ENCODE measurements at places on chromosomes 12 and 14. TPM values are rescaled to one million over a fixed set of nuclear protein-coding genes. Genes with fewer than 3 reads are reported as not detected.

- DNase-seq = no peak
- H3K36me3 ChIP-seq = no peaks in the 10 kb centered on the region
- H3K27me3 ChIP-seq = no peaks in the 10 kb centered on the region
- H3K4me3 ChIP-seq = no peak overlapping the region
- H3K27ac ChIP-seq = no peak overlapping the region
- H3K4me1 ChIP-seq = no peaks in the 10 kb centered on the region
These were observed 59.6 kb downstream of the CACNA1C start for GRCh38 chr12:2112401-2112800.

ACACB gene
- 12.9 TPM for total RNA-seq

DNA sequence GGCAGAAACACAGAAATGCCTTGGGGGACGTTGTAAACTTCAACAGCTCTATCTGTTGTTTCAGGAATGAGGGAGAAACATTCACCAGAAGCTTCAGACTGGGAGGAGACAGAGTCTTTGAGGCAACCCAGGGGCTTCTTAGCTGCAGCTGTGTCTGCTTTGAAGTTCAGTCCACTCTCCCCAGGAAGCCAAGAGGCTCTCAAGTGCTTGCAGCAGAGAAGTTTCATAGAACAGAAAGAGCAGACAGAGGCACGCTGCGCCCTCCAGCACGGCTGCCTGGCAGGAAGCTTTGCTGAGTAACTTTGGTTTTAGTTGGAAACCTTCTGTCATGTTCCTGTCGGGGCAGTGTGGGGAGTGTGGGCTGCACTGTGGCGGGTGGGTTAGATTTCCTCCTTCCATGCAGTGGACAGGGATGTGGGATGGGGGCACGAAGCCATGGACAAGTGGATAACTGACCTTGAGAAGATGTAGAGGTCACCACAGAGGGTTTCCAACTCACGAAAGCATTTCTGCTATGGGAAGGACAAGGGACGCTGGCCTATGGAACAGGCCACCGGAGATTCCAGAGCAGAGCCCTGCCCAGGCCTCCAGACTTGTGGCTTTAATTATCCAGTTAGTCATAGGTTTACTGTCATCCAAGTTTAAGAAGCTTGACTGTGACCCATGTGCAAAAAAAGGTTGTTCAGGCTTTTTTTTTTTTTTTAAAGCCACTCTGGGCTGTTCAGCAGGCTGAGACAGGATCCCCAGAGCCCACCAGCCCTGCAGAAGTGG, 107.7 kb downstream of the ARF6 start:
- H3K4me3 ChIP-seq = peak overlapping the region; percentile 55
- H3K4me1 ChIP-seq = peaks cover 43% of the 10 kb centered on the region
- H3K36me3 ChIP-seq = peaks cover 4% of the 10 kb centered on the region
- no peaks in the 10 kb centered on the region for H3K27me3 ChIP-seq

DNA sequence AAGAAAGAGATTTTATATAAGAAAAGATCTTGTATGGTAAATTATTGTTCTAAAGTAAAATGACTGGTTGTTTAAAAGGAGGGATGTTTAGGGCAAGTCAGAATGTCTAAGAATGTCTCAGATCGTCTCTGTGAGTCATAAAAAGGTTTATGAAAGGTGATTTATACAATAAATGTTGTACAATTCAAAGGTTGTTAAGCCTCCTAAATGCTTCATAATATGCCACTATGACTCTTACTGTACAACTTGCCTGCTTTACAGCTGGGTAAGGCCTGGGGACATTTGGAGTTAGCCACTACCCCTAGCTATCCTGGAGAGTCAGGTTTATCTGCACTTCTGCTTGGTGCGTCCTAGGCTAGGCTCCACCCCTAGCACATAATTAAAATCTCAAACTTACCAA, 927.4 kb downstream of the FSCB start:
- no peaks in the 10 kb centered on the region for H3K36me3 ChIP-seq
- H3K27ac ChIP-seq = no peak overlapping the region
- H3K4me3 ChIP-seq = no peak overlapping the region
- no peaks in the 10 kb centered on the region for H3K27me3 ChIP-seq
- DNase-seq = no peak

DNA sequence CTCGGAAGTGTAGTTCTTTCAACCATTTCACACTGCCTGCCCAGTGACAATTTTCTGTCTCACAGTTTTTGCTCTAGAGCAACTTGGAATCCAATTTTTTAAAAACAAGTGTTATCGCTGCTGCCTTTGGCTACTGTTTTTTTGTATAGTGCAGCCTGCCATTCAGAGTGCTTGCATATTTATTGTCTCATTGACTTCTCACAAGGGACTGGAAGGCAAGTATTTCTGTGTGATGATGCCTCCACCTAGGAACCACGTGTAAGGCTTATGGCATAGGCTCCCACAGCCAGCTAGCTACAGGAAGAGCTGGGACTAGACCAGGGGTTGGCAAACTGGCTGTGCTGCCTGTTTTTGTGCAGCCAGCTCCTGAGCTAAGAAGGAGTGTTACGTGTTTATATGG, 903 bp downstream of the PARPBP start:
- peaks cover 41% of the 10 kb centered on the region for H3K4me1 ChIP-seq
- peaks cover 38% of the 10 kb centered on the region for H3K36me3 ChIP-seq
- H3K4me3 ChIP-seq = peak overlapping the region; percentile 89
- H3K27ac ChIP-seq = peak overlapping the region; percentile 77

DNA sequence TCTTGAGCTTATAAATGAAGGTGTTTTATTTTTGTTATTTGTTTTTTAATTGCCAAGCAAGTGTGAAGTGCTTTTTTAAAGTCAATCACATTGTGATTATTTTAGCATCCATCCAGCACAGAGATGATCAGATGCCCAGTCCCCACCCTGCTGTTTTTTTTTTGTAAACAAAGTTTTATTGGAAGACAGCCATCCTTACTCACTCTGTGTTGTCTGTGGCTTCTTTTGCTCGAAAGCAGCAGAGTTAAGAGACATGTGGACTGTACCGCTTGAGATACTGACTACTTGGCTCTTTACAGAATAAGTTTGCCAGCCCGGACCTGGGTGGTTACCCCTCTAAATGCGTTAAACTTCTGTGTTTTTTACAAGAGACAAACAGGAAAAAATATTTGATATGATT, 30.9 kb upstream of the AMN start:
- no peaks in the 10 kb centered on the region for H3K27me3 ChIP-seq
- peaks cover 8% of the 10 kb centered on the region for H3K4me1 ChIP-seq
- no peak overlapping the region for H3K27ac ChIP-seq
- H3K36me3 ChIP-seq = peaks cover 80% of the 10 kb centered on the region

GRCh38 chr12:24113701-24114100, 164.2 kb upstream of the SOX5 start:
- H3K4me3 ChIP-seq = no peak overlapping the region
- H3K36me3 ChIP-seq = no peaks in the 10 kb centered on the region
- H3K27ac ChIP-seq = no peak overlapping the region
- H3K27me3 ChIP-seq = no peaks in the 10 kb centered on the region

ARPC3 gene
- total RNA-seq = 312 TPM

DNA sequence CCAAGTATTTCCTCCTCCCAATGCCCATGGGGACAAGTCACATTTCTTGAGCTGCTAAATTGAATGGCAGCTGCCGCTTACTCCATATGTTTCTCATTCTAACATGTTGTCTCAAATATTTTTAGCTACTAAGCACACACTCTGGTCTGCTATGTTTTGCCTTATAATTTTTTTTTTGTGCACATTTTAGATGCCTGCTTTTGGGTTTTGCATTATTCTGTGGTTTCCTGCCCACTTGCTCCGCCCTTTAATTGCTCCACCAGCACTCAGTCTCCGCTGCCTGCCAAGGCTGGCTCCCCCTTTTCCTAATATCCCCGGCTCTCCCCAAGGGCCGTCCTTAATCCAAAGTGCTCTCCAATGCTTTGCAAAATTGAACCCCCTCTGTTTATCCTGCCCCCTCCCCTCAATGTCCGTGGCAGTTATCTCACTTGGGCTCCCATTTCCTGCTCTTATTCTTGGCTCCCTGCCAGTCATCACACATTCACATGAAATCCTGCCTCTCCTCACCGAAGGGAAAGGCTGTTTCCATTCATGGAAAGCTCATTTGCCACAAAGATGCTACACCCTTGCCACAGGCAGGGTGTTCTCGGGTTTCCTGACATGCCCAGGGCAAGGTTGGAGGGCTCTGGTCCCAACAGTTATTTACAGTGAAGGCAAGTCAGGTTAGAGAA, 79.4 kb downstream of the C12orf75 start:
- DNase-seq = no peak
- peaks cover 15% of the 10 kb centered on the region for H3K4me1 ChIP-seq
- peaks cover 8% of the 10 kb centered on the region for H3K36me3 ChIP-seq
- no peak overlapping the region for H3K4me3 ChIP-seq

PLA2G1B gene
- not detected for total RNA-seq

- H3K27ac ChIP-seq = no peak overlapping the region
- H3K4me1 ChIP-seq = peaks cover 61% of the 10 kb centered on the region
- no peaks in the 10 kb centered on the region for H3K27me3 ChIP-seq
- H3K4me3 ChIP-seq = peak overlapping the region; percentile 19
- peaks cover 60% of the 10 kb centered on the region for H3K36me3 ChIP-seq
These were observed 91.8 kb upstream of the KCNA1 start for GRCh38 chr12:4817880-4818279.

GRCh38 chr12:101891462-101891971, 14.1 kb downstream of the DRAM1 start:
- no peak overlapping the region for H3K4me3 ChIP-seq
- no peaks in the 10 kb centered on the region for H3K27me3 ChIP-seq
- H3K4me1 ChIP-seq = peaks cover 1% of the 10 kb centered on the region
- H3K27ac ChIP-seq = no peak overlapping the region

DNA sequence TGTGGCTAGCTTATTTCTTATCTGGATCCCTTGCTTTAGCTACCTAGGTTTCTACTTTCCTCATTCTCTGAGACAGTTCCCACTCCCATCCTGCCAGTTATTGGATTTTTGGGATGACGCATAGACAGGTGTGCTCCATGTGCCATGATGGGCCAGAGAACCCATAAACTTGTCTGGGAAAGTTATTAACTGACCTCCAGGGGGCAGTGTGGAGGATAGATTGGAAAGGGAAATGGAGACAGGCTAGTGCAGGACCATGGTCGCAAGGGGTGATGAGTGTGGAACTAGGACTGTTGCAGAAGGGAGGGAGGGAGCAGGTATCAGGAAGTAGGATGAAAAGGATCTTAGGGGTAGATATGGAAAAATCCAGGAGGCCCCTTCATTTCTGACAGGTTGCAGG, 80.3 kb downstream of the ESRRB start:
- no peak for DNase-seq
- peaks cover 8% of the 10 kb centered on the region for H3K27me3 ChIP-seq
- H3K36me3 ChIP-seq = no peaks in the 10 kb centered on the region
- H3K4me1 ChIP-seq = no peaks in the 10 kb centered on the region
- H3K4me3 ChIP-seq = no peak overlapping the region

POU6F1 gene
- 5.5 TPM for total RNA-seq

DNA sequence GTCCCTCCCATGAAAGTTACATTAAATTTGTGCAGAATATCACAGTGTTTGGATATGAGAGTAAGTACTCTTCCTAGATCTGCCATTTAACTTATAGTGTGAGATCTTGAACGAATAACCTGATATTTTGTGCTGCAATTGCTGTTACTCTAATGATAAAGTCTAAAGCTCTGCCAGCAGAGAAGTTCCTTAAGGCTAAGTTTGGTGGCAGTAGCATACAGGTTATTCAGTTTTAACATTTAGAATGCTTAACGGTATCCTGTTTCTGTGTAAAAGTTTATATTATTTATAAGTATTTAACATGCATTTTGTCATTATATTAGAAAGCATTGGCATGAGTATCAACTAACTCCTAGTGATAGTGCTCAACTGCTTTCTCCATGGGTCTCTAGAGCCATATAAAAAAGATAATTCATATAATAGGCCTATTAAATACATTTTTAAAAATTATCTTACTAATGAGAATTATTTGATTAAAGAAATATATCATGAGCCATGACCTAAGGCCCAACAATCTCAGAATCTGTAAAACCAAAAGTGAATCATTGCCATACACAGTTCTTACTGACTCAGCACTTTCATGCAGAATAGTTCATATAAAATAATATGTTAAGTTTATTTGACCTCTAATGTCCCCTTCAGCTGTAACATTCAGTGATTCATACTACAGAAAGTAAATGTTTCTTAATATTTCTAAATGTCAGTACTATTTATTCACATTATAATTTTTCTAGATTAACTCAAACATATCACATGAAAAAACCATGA, 1058.6 kb downstream of the TRHDE start:
- no peak overlapping the region for H3K4me3 ChIP-seq
- no peak overlapping the region for H3K27ac ChIP-seq
- no peaks in the 10 kb centered on the region for H3K4me1 ChIP-seq
- no peak for DNase-seq
- no peaks in the 10 kb centered on the region for H3K36me3 ChIP-seq

DNA sequence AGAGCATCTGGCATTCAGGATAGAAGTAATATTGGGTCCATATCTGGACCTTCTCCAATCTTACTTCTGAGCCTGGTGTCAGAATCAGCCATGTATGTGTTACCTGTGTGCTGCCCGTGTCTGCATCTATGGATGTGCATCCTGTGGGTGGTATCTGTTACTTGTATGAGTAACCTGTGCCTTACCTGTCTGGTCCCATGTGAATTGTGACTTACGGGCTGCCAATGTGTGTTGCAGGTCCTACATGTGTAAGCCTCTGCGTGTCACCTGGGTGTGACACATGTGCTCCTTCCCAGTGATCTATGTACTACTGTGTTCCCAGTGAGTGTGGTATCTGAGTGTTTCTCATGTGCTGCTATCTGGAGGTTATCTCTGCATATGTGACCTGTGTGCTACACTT, 208.4 kb downstream of the ADGRD1 start:
- no peaks in the 10 kb centered on the region for H3K27me3 ChIP-seq
- no peaks in the 10 kb centered on the region for H3K36me3 ChIP-seq
- H3K4me3 ChIP-seq = no peak overlapping the region

COA8 gene
- total RNA-seq = 33.5 TPM

DNA sequence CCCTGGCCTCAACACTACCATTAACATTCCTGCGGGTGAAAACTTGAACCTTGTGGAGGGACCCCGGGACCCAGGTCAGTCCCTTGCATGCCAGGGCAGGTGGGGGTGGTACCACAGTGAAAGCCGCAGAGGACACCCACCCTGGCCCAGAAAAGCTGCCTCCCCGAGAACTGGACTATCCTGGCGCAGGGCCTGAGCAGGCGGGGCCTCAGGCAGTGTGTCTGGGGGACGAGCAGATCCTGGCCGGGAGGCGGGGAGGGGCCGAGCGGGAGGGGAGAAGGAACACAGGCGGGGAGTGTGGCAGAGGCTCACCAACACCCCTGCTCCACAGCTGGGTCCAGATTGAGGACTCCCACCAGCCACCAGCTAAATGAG, 10.0 kb downstream of the AHNAK2 start:
- no peak overlapping the region for H3K27ac ChIP-seq
- peaks cover 5% of the 10 kb centered on the region for H3K27me3 ChIP-seq
- no peaks in the 10 kb centered on the region for H3K36me3 ChIP-seq
- DNase-seq = no peak

All from activated T-helper 2 cell treated with anti-CD3 and anti-CD28 coated beads, Interferon-gamma antibody, Interleukin-2, Interleukin-4, amounts not matched to agents 10 μg/mL and 5 μg/mL and 100 μg/mL, durations not matched to agents 14 hours and 24 hours and 36 hours (primary cell).